Osteoblast (primary cell): ENCODE measurements at places on chromosomes 11 and 22.

DNA sequence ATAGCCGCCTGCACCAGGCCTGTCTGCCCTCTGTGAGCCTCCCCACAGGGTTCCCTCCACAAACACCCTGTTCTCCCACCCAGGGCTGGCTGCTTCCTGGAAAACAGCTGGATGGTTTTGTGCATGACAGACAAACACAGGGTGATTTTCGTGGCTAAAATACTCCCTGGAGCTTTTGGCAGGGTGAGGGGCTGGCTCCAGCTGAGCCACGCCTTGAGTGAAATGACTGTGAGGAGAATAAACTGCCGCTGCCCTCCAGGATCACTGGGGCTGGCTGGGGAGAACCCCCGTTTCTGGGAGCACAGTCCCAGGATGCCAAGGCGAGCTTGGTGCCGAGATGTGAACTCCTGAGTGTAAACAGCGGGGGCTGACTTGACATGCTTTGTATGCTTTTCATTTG, 20.3 kb upstream of the PPP6R3 start:
- peak; percentile 56 for DNase-seq

- no peak for DNase-seq
Measured at GRCh38 chr11:131074573-131074972, 158.3 kb upstream of the SNX19 start.

- peak; percentile 43 for DNase-seq
Measured at GRCh38 chr22:44423556-44424358, 74.3 kb downstream of the RTL6 start.

- DNase-seq = no peak
Measured at GRCh38 chr22:49740242-49740641, 87.4 kb downstream of the BRD1 start.

GRCh38 chr11:87820011-87820410, 355.2 kb downstream of the RAB38 start:
- peak; percentile 5 for DNase-seq

DNA sequence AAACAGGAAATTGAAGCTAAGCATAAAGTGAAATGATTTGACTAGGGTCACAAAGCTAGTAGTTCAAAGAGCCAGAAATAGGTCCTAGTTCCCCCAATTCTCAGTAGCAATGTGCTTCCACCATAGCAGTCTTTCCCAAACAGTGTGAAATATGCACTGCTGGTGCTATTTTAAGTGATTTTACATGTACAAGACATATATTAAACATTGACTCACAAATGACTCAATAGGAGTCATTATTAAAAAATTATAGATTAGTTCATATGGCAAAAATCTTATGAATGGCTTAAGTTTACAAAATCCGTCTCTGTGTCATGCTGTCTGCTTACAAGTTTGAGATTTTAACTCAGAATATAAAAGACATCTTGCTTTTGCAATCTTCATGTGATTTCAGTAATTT, 21.4 kb downstream of the KIF18A start:
- DNase-seq = no peak

DNA sequence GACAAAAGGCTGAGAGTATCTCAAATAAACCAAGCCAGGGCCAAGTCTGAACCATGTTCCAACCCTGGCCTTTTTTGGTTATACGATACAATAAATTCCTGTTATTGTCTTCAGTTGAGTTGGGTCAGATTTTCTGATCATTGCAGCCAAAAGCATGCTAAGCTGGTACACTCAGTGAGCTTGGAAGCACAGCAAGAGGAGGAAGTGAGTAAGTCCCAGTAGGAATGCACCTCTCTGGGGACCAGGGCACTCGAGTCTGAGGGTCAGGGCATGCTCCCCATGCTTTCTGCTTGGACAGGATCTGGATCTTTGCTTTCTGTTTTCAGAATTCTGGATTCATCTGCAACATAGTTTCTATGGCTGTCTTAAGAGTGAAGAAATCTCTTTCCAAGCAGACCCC, 73.1 kb downstream of the TMPRSS5 start:
- DNase-seq = peak; percentile 92

GRCh38 chr11:17351510-17352176, at the start of gene NCR3LG1:
TSS of gene NCR3LG1 (plus strand) at chr11:17351800. CDS start at chr11:17351970, 170 bp downstream.
- peak; percentile 88 for DNase-seq

GRCh38 chr11:2202900-2203439, 31.4 kb upstream of the TH start:
- DNase-seq = peak; percentile 80

DNA sequence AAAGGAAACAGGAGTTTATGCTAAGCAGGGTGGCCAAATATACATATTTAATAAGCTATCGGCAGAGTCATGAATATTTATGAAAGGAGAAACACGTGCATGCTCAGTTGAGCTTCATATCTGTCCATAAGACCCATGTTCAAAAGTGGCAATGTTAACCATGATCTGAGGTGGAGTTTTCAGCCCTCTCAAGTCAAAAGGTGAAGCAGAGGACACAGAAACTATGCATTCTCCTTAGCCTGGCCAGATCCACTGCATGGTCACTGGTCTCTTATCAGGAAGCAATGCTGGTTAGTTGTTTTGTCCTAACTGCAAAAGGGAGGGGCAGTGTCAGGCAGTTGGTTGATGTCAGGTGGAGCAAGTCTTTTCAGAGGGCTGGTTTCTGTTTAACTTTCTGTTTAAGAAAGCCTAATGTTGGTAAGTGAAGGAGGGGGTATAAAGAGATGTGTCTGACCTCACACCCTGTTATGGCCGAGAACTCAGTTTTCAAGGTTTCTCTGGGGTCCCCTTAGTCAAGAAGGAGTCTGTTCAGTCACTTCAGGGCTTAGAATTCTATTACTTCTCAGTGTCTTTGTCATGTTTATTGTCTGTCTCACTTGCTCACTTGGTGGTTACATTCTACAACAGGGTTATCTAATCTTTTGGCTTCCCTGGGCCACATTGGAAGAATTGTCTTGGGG, 5.5 kb upstream of the SELENOH start:
- no peak for DNase-seq

GRCh38 chr11:126991596-126991995, 9.0 kb downstream of the KIRREL3 start:
- DNase-seq = peak; percentile 72

- DNase-seq = no peak
Measured at GRCh38 chr11:130915603-130916237, 559 bp downstream of the SNX19 start.

- peak; percentile 35 for DNase-seq
Measured at GRCh38 chr22:20748731-20749428, 25.0 kb upstream of the SERPIND1 start.

DNA sequence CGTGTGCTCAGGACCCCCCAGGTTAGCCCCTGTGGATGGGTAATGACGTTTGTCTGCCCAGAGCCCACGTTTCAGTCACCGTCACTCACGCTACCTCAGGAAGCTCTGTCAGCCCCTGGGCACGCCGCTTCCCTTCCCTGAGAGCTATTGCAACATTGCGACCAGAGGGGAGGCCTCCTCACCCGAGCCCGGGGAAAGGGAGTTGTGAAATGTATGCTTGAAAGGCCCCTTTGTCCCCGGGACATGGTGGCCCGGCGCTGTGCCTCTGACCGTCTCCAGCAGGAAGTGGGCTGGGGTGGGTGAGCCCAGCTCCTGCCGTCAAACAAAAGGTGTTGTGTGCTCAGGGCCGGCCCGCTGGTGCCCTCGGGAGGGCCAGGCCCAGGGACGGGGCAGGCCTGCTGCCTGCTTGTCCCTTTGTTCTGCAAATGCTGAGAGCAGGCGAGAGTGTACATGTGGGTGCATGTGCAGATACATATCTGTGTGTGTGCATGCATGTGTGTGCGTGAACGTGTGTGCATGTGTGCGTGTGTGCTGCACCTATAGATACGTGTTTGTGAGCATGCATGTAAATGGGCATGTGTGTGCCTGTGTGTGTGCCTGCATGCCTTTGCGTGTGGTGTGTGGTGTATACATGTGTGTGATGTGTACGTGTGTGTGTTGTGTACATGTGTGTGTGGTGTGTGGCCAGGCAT, 1125.0 kb downstream of the BRD1 start:
- DNase-seq = no peak

DNA sequence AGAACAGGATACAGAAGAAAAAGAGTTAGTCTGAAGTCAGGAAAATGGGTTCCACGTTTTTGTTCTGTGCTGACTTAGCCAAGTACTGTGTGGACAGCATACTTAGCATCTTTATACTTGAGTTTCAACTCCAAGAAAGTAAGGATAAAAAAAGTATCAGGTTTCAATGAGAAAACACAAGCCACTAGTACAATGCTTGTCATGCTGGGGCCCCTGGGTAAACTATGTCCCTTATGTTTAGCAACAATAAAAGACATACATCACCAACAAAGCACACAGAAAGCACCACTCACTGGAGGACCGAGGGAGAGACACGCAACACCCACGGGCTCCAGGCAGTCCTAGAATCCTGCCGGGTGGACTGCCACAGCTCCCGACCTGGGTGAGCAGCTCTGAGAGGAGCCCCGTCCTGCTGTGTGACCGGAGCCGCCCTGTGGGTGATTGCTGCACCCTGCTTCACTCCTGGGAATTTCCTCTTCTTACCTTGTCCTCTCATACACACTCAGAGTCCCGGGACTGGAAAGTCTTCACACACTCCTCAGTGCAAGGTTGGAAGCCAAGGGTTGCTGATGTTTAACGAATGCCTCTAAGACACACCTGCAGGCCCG, 890.5 kb downstream of the BRD1 start:
- DNase-seq = peak; percentile 43

GRCh38 chr22:30876915-30877553, 91.5 kb downstream of the MORC2 start:
- DNase-seq = peak; percentile 86

GRCh38 chr22:50218996-50219727, 18.4 kb downstream of the SELENOO start:
- peak; percentile 96 for DNase-seq
